Breast epithelium (tissue), 4 donors: ENCODE measurements at places on chromosomes 3 and 15. TPM values are rescaled to one million over a fixed set of nuclear protein-coding genes. Genes with fewer than 3 reads are reported as not detected.

DNA sequence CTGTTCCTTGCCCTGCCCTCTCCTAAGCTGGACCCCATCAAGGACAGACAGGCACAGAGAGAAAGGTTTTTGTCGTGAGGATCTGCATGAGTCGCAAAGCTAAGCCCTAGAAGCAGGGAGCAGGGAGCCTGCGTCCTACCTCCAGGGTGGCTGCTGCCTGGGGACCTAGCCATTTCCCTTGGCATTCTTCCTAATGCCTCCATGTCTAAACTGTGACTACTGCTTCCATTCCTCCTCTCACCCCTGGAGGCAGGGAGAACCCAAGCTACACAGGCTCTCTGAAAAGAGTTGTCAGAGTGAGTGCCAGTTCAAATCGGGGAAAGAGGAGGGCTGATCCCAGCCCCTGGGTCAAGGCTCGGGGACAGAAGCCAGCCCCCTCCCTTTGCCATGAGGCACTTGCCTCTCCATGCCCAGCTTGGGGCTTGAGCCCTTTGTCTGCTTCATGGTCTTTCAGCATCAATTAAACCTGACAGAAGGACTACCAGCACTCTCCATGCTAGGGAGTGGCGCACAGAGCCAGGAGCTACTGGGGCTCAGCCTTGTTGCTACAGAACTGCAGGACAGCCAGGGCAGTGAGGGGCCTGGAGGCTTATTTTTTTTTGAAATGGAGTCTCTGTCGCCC, 2.4 kb downstream of the GCHFR start:
- DNase-seq: no peak

- DNase-seq: no peak
Measured at GRCh38 chr15:34603095-34603494, 19.6 kb upstream of the GOLGA8B start.

DNA sequence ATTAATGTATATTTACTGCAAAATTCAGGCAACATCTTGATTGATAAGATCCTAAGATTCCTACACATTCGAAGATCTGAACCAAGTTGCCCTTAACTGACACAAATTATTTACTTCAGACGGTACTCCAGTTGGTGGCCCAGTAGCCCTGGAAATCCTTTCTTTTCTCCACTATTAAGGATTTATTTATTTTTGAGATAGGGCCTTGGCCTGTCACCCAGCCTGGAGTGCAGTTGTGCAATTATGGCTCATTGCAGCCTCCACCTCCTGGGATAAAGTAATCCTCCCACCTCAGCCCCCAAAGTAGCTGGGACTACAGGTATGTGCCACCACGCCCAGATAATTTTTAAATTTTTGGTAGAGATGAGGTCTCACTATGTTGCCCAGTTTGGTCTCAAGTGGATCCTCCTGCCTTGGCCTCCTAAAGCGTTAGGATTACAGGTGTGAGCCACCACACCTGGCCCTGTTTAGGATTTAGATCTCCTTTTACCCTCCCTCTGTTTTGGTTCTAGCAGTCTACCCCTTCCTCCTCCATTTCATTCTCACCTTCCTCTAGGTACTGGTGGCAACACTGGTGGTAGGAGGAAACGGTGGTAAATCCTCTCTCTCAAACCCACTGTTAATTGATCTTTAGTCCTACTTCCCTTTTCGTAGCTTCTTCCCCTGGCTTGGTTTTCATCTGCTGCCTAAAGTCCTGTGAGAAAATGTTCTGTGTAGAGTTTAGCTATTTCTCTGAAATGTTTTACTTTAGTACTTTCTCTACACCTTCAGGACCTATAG, 12.7 kb upstream of the ZNF609 start:
- no peak for DNase-seq

- DNase-seq: no peak
Measured at GRCh38 chr3:61997101-61997500, 376.2 kb downstream of the FEZF2 start.

DNA sequence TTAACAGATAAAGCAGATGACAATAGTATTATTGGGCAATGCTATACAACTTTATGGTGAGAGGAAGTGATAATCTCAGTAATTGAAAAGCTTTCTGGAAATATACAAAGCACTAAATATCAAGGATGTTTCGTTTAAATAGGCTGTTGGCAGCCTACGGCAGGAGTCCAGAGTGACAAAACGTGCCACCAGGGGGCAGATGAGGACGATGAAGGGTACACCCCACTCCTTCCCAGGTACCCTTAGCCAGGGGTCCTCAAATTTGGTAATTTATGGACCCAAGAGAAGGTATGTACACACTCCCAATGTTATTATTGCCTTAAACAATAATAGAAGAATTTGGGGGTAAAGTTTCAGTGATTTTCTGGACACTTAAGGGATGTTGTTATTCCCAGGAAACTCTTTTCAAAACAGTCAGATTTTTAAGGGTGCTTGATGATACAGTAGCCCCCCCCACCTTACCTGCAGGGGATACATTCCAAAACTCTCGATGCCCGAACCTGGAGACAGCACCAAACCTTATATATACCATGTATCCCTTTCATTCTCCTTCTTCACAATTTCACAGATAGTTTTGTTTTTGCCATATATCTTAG, 1.4 kb upstream of the MAGEL2 start:
- DNase-seq: no peak

DNA sequence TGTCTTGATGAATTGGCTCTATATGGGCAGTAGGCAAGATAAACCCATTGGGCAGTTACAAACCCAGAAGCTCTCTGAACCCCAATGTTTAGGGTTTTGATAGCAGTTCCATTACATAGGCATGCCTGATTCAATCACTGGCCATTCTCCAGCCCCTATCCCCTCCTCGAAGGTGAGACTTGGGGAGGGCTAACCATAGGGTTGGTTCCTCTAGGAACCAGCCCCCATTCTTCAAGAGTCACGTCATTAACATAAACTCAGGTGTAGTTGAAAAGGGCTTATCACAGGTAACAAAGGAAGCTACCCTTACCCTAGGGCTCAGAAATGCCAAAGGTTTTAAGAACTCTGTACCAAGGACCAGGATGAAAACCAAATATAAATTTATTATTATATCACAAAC, 353.1 kb downstream of the ERC2 start:
- no peak for DNase-seq

DNA sequence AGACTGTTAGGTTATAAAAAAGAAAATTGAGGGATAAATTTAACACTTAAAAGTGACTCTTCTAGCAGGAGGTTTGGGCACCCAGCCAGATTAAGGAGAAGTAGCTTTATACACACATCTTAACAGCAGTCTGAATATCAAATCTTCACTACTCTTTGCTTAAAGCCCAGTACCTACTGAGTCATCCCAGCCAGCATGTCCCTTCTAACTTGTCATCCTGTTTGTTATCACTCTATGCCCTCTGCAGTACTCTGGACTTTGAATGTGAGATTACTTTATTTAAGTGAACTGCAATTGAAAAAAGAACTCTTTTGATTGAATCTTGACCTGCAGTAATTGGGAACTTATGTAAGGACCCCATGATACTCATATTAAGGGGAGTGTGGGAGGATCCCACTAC, 77.6 kb downstream of the FHIT start:
- DNase-seq: no peak

- DNase-seq: no peak
Measured at GRCh38 chr15:29133791-29134190, 135.8 kb downstream of the NSMCE3 start.

DNA sequence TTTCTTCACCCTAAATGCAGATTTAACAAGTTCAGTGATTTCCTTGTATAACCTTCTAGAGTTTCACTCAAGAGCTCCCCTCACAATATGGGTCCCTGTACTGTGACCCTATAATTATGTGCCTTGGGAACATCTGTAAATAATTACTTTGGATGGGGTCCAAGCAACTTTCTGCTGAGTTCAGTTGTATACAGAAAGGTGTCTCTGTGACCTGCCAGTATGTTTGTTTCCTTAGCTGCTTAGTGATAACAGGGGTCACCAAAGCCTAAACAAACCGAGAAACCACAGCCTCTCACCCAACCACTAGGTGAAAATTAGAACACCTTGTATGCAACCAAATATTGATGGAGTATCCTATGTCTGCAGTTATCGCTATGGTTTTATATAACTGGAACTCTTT, 29.8 kb upstream of the SLC25A36 start:
- no peak for DNase-seq

GRCh38 chr15:81596159-81596865, 222.3 kb upstream of the TMC3 start:
- no peak for DNase-seq

DNA sequence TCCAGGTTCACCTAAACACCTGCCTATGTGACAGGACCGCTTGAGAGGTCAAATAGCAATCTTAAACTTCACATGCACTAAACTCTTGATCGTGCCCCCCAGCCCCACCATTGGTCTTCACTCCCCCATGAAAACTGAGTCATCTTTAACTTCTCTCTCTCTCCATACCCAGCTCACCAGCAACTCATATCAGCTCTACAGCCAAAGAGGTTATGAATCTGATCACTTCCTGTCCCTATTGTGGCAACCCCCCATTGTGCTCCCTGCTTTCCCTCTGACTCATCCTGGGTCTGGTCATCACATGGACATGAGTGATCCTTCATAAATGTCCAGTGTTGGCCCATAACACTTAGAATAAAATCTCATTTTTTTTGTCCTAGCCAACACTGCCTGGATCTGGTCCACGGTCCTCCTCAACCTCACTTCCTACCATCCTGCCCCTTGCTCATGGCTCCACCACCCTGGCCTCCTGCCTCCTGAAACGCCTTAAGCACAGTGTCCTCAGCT, 103.4 kb upstream of the HACD2 start:
- DNase-seq: no peak

DNA sequence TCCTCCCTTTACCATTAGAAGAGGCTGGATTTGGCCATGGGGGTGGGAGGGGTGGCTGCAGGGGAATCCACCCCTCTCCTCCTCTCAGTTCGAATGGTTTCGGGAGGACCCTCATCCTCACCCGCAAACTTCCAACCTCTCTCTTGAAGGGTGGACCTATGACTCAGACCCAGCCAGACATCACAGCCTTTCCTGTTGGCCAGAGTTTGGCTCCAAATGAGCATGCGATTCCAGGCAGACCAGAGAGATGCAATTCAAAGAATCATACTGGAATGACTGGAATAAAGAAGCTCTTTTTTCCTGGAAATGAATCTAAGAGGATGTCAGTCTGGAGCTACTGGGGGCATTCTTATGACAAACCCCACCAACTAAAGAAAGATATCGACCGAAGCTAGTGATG, 516.7 kb upstream of the MDFIC2 start:
- DNase-seq: no peak

GRCh38 chr15:42094512-42094963, at the start of gene PLA2G4D:
Gene PLA2G4D (minus strand): TSS chr15:42094562. CDS start chr15:42094459, 103 bp downstream.
- DNase-seq: no peak

Gene TMEM108
- total RNA-seq: 0.48 TPM

Gene C3orf49
- total RNA-seq: not detected

Gene HIGD2B
- not detected for total RNA-seq

Gene SHC4
- 0.16 TPM for total RNA-seq

Gene GPR176
- total RNA-seq: 12.1 TPM

Gene GNAT1
- total RNA-seq: not detected

Gene CCDC71
- total RNA-seq: 29.0 TPM

Gene AGBL1
- not detected for total RNA-seq
